Heart left ventricle (tissue), 16 donors: ENCODE measurements at places on chromosomes 3 and 15. TPM values are rescaled to one million over a fixed set of nuclear protein-coding genes. Genes with fewer than 3 reads are reported as not detected.

The ZBBX gene
- total RNA-seq = not detected

The COPB2 gene
- 60.5 TPM for total RNA-seq

The NOX5 gene
- total RNA-seq = not detected

The TRPC1 gene
- total RNA-seq = 12.2 TPM

The TRH gene
- total RNA-seq = not detected

The COL7A1 gene
- 2.9 TPM for total RNA-seq
